Stimulated activated CD4-positive, alpha-beta T cell treated with anti-CD3 and anti-CD28 coated beads, Interleukin-1b, Interleukin-23, amount 100 ng/mL, for 1 hour (primary cell): ENCODE measurements at places on chromosomes 4 and X.

DNA sequence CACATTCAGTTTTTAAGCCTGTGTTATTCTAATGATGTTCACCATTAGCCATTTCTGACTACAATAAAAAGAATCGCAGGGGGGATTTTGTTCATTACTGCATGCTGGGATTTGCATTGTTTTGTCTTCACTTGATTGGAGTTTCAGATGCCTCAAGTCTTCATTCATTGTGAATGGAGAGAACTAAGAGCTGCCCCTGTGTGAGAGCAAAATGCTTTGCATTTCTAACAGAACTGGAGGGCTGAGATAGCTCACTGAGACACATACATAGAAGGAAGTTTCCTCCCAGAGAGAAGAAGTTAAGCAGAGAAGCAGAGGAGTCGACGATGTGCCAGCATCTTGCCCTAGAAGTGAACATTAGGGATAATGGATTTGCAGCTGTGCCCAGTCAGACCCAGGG lies 113.5 kb upstream of the GATB start:
- no peak for DNase-seq

GRCh38 chrX:140507223-140507981 lies 2.5 kb upstream of the SOX3 start:
- DNase-seq, result no peak

DNA sequence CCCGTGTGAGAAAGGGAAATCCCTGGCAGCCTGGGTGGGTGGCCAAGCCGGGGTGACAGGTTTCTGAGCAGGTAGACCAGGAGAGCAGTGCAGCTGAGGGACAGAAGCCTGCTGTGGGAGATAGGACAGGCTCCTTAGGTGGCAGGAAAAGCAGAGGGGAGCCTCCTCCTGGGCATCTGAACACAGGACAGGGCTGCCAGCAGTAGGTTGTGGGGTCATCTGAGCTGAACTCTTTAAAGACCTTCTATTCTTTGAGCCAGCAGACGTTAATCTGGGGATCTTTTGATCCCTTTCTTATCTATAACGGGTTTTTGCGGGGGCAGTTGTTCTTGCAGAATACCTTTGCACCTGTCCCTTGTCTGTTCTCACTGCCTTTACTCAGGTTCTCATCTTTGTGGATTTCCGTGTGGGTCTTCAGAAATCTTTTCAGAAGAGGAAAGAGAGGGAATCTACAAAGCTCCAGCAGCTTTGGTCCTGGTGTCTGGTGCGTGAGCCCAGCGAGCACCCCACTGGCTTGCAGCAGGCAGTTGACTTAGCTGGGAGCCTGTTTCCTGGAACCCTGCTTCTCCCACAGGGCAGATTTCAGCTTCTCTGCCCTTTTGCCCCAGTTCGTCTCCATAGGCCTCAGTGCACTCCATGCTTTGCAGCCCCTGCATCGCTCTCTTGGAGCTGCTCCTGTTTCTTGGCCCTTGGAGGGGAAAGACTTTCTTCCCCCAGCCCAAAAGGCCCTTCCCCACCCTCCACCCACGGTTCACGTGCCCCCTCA lies 35.8 kb upstream of the TADA2B start:
- DNase-seq, result no peak

GRCh38 chr4:145909773-145910172 lies 28.9 kb downstream of the ZNF827 start:
- DNase-seq, result no peak

- no peak for DNase-seq
These were observed 806.8 kb downstream of the PCDH18 start for GRCh38 chr4:136725286-136726081.

DNA sequence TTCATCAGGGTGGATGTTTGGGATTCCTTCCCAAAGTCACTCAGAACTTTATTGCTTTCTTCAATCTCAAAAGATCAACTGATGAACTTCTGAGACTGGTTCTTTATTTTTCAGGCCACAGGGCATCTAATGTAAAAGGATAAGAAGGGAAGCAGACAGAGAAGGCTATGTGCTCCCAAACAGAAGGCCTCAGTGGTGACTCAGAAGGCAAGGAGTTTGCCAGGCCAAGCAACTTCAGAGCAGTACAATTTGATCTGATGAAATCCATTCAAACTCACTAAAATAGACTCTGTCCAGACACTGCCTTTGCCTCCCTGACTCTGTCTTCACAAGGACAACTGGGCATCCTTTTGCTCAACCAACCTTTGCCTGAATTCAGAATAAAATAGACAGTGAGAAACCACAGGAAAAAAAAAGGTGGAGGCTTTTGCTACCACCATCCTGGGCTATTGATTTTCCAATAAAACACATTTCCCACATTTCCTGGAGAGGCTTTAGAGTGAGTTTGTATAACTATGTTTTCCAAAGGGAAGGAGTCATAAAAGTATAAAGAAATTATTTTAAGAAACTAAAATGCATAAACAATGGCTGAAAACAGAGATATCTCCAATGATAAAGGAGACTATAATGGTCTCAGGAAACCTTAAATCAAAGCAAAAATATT lies 55.2 kb downstream of the ARHGEF6 start:
- no peak for DNase-seq

GRCh38 chr4:110633358-110634341 lies 10.8 kb upstream of the PITX2 start:
- DNase-seq, result no peak

- DNase-seq, result no peak
These were observed 107.7 kb downstream of the PHEX start for GRCh38 chrX:22139822-22140221.

GRCh38 chrX:47143894-47144625 lies 442 bp downstream of the NDUFB11 start:
- no peak for DNase-seq

- no peak for DNase-seq
These were observed 78.9 kb upstream of the PSAPL1 start for GRCh38 chr4:7513671-7514070.

DNA sequence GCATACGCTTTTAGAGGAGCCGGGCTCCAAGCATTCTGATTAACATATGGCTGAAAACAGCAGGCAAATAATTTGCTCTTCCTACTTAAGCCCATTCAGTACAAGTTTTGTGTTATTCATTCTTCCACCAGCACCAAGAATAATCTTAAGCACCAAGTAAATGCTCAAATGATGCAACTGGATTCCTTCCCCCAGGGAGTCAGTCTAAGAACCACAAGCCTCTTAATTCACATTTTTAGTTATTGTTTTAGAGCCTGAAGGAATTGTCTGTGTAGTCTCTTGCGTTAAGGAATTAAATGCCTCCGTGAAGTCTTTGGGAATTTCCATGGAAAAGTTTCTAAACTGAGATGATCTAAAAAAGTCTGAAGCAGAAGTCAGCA lies 61.5 kb upstream of the MAGEB2 start:
- no peak for DNase-seq

DNA sequence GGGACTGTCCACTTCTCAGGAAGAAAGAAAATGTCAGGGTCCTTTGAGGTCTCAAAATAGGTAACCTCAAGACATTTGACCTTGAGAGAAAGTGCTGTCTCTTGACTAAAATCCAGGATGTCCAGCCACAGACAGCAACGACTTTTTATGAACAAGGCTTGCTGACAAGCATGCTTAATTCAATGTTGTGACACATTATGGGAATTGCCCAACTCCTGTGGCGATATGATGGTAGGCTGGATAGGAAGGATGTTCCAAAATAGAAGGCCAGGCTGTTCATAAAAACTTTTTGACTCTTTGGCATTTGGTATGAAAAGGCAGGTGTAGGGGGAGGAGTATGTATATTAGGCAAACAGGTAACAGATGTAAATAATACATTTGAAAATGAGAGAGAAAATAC lies 50.8 kb upstream of the EDNRA start:
- no peak for DNase-seq

DNA sequence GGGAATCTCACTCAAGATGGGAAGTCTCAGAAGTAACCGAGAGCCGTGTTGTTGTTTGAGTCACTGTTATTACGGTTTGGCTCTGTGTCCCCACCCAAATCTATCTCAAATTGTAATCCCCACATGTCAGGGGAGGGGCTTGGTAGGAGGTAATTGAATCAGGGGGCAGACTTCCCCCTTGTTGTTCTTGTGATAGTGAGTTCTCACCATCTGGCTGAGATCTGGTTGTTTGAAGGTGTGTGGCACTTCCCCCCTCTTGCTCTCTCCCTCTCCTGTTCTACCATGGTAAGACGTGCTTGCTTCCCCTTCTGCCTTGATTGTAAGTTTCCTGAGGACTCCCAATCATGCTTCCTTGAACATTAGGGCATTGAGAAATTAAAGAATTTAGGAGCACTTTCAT lies 37.0 kb downstream of the HAND2 start:
- DNase-seq, result no peak

GRCh38 chr4:139083607-139083955 lies 68.0 kb downstream of the NOCT start:
- peak; percentile 21 for DNase-seq

GRCh38 chr4:128249787-128250668 lies 37.6 kb downstream of the PGRMC2 start:
- no peak for DNase-seq

DNA sequence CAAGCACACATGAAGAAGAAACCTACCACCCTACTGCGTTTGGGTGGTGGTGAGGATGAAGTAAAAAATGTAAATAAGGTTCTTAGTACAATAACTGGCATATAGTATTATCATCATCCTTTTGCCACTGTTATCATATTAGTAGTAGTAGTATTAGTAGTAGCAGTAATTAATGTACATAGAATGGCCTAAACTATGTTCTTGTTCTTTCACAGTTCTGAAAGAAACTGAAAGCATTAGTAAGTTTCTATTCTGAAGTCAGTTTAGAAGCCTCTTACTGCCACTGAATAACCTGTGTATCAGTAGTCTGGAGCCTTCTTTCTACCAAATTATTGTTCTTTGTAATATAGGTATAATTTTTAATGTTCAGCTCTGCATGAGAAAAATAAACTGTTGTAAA lies 21.0 kb downstream of the COL4A6 start:
- no peak for DNase-seq

- DNase-seq, result no peak
These were observed 1483.2 kb downstream of the PCDH7 start for GRCh38 chr4:32203340-32203739.

- no peak for DNase-seq
These were observed 238.1 kb upstream of the PPP1R2C start for GRCh38 chrX:43016021-43016420.

DNA sequence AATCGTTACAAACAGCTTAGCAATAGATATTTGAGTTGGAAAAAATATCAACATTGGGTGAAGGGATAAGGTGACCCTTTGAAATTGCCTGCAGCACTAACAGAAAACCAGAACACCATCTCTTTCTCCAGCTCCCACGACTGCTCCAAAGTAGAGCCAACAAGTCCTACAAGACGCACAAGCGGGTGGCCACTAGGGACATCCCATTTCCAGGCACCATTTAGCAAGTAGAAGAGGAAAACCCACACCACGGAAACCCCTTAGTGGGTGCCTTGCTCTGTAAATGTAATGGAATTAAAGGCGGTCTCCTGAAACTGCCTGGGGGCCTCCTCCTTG lies 1.9 kb downstream of the ARHGAP6 start:
- DNase-seq, result no peak

- DNase-seq, result no peak
These were observed 745.6 kb upstream of the FAM241A start for GRCh38 chr4:111399623-111400022.

DNA sequence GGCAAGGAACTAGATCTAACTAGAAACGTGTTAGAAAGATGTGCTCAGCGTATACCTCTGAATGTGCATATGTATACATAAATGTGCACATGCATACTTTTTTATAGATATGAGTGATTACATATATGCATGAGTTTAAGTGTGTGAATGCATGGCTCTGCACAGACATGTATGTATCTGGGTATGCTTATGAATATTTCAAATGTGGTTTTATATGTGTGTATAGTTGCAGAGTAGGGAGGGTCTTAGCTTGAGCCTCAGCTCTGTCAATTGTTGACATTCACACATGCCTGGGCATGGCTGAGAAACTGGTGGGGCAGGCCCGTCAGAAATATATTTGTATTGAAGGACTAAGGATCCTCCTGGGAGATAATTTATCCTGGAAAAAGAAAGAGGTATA lies 31.1 kb downstream of the RAP2C start:
- no peak for DNase-seq

DNA sequence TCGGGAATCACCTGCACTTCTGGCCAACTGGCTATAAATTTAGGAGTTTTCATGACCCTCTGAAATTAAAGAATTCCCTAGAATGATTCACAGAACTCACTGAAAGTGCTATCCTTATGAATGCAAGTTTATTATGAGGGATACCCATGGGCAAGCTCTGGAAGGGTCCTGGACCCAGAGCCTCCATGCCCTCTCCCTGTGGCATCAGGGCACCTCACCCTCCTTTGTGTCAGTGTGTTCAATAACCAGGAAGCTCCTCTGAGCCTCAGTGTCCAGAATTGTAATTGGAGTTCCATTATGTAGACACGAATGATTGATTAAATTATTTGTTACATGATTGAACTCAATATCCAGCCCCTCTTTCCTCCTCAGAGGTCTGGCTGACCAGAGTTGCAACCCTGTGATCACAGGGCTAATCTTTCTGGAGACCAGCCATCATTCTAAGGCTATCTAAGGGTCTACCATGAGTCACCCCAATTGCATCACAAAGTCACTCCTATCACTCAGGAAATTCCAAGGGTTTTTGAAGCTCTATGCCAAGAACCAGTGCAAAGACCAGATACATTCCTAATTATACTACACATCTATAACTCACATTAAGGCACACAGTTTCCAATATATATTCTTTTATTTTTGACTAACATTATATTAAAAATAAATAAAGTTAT lies 8.9 kb downstream of the ANXA3 start:
- no peak for DNase-seq

DNA sequence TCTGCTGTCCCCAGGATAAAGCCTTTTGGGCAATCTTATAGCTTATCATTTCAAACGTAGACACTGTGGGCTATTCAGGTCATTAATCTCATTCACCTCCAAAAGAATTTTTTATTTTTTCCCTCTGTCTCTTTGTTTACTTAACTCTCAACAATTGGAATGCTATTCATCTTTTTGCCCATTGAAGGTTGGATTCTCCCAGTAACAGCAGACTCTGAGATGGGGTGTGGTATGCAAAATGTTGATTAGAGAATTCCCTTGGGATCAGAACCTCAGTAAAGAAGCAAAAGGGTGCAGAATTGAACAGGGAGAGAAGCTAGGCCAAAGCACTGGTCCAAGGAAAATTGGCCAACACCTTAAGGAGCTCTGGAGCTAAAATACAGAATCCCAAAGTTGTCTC lies 60.4 kb downstream of the CAMK2D start:
- no peak for DNase-seq

GRCh38 chr4:181517491-181517890 lies 725.7 kb upstream of the TENM3 start:
- no peak for DNase-seq

GRCh38 chr4:147933316-147933715 lies 201.4 kb downstream of the ARHGAP10 start:
- no peak for DNase-seq

DNA sequence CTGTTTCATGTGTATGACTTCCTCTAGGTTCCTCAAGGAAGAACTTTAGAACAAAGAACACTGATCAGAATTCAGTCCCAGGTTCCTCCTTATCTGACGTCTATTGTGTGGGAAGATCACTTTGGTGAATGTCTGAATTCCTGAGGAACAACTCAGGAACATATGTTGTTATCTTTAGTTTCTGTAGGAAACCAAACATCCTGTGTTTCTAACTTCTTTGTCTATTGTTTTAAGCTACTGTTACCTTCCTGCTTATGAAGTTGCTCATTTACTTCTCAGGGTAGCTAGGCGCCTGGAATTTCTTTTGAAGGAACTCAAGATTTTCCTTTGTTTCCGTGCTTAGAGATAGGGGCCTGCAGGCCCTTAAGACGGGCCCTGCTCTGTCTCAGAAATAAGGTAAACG lies 46.2 kb downstream of the MAGEB5 start:
- no peak for DNase-seq
